A549 (cell line): ENCODE measurements at places on chromosomes 12 and 14.
A peak's percentile ranks its signal among the peaks of the same experiment; 100 is the strongest.

GRCh38 chr14:73795974-73796373 is 55.7 kb upstream of the PTGR2 start:
- peak; percentile 49 for DNase-seq

DNA sequence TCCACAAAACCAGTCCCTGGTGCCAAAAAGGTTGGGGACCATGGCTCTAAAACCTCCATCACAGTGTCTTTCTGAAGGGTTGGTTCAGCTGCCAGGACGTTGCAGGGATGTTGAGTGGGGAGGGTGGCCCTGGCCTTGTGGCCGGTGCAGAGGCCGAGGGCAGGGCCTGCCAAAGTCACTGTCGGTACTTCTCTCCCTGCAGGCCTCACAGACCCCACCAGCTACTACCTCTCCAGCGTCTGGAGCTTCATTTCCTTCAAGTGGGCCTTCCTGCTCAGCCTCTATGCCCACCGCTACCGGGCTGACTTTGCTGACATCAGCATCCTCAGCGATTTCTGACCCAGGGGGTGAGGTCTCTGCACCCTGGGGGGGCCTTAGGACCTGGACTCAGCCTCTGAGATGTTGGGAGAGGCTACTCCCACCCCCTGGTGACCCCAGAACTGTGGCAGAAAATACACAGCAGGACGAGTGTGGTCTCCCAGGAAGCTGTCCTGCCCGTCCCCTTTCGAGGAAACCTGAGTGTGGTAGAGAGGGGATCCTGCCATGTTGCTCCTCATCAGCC is 7.0 kb downstream of the SLC48A1 start:
- DNase-seq = no peak

- DNase-seq = no peak
Measured at GRCh38 chr12:66028390-66028789, 102.2 kb downstream of the LLPH start.

DNA sequence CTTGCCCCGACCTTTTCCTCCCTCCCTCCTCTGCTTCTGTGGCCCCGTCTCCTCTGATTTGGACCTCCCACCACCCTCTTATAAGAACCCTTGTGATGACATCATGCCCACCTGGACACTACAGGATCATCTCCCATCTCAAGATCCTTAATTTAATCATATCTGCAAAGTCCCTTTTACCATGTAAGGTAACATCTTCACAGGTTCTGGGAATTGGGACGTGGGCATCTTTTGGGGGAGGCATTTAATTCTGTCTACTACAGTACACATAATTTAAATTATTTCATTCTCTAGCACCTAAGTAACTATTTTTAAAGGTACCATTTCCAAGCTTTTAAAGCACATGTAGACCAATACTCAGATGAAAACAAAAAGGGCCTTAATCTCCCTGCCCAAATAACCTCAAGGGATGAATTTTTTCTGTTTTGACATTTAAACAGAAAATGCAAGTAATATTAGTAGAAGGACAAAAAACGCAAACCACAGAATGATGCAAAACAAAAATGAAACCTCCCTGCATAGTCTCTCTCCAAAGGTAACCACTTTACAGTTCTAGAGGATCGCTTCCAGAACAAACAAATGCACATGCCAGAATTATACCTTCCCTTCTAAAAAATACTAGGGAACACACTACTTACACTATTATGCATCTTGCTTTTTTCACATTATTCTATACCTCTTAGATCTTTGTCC is 222.1 kb downstream of the AACS start:
- no peak for DNase-seq
